ENCODE measurements at places on chromosomes 4 and X. TPM values are rescaled to one million over a fixed set of nuclear protein-coding genes. Genes with fewer than 3 reads are reported as not detected.
A peak's percentile ranks its signal among the peaks of the same experiment; 100 is the strongest.

DNA sequence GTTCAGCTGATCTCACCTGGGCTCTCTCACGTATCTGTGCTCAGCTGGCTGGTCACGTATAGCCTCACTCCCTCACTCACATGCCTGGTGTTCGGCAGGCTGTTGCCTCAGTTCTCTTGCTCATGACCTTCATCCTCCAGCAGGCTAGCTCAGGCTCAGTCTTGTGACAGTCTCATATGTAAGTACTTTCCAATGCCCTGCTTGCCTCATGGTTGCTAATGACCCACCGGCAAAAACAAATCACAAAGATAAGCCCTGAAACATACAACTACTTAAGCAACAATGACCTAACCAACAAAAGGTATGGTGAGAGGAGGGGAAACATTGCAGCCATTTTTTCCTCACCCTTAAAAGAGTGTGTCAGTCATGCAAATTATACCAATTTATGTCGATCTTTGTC is 25.0 kb downstream of the MEPE start:
- no peak for DNase-seq

- DNase-seq, result no peak
Measured at GRCh38 chrX:38649221-38649620, 87.9 kb downstream of the TSPAN7 start.

DNA sequence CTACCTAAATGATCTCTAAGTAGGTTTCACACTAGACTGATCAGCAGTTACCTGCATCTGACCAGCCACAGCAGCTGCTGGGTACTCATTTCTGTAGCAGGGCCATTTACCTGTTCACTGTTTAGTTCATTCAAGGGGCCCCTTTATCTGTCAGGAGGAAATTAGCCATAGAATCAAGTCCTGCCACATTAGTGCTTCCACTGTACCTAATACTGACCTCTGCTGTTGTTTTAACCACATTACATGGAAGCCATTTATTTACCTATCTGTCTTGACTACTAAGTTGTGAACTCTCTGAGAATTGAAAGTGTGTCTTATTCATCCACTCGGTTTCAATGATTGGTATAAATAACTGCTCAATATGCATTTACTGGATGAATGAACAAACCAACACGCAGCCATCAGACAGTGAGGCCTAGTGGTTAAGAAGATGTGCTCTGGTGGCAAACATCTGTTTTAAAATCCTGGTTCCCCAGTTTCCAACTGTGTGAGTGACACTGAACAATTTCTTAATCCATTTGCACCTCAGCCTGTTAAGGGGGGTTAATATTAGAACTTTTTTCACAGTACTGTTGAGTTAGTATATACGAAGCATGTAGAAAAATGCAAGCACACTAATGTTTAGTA is 30.0 kb upstream of the ANXA5 start:
- no peak for DNase-seq

DNA sequence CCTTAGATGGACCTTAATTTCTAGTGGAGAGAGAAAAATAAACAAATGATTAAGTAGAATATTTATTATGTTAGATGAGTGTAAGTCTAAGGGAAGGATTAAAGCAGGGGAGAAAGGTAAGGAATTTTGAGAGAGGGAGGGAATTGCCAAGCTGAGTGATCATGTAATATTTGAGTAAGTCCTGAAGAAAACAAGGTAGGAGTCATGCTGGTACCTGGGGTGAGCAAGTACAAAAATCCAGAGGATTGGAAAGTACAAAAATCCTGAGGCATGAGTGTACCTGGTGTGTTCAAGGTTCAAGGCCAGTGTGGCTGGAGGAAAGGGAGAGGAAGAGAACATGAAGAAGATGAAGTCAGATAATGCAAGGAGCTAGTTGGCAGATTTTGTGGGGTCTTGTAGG is 87.2 kb upstream of the MYOZ2 start:
- DNase-seq, result no peak

DNA sequence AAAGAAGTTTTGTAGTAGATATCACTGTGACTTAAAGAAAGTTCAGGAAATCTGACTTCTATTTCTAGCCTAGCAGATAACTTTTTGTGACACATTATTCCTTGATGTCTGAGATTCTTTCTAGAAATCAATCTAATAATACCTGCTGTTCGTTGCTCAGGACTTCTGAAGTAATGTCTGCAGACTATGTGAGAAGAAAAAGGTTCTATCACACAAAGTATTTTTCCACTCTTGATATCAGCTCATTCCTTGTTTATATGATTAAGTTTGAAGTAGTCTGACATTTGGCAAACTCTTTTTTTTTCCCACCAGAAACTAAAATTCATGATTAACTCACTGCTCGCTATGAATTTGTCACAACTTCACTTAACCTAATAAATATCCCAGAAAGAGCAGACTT is 56.6 kb downstream of the TLL1 start:
- DNase-seq, result no peak

DNA sequence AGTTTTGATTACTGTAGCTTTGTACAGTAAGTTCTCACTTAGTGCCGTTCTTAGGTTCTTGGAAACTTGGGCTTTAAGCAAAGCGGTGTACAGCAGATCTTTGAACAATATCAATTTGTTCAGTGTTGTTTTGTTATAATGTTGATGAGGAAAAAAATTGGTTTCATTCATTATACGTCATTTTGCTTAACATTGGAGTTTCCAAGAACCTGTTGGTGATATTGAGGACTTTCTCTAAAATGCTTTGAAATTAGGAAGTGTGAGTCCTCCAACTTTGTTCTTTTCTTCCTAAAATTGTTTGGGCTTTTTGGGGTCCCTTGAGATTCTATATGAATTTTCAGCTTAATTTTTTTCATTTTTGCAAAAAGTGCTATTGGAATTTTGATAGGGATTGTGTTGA is 49.1 kb downstream of the STAG2 start:
- DNase-seq, result no peak

DNA sequence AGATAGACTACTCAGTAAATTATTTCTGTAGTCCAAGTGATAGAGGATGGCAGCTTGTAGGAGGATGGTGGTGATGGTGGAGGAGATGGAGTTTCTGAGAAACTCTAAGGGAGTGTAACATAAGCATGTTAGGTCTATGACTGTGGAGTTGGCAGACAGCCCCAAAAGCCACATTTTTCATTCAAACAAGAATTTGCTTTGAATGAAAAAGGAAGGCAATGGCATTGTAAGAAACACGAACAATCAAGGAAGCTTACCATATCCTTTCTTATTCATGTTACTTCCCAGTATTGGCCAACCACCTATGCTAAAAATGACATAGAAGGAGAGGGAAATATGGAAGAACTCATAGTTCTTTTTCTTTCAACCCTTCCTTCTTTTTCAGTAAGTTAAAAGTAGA is 18.7 kb upstream of the SEC24B start:
- DNase-seq, result no peak

DNA sequence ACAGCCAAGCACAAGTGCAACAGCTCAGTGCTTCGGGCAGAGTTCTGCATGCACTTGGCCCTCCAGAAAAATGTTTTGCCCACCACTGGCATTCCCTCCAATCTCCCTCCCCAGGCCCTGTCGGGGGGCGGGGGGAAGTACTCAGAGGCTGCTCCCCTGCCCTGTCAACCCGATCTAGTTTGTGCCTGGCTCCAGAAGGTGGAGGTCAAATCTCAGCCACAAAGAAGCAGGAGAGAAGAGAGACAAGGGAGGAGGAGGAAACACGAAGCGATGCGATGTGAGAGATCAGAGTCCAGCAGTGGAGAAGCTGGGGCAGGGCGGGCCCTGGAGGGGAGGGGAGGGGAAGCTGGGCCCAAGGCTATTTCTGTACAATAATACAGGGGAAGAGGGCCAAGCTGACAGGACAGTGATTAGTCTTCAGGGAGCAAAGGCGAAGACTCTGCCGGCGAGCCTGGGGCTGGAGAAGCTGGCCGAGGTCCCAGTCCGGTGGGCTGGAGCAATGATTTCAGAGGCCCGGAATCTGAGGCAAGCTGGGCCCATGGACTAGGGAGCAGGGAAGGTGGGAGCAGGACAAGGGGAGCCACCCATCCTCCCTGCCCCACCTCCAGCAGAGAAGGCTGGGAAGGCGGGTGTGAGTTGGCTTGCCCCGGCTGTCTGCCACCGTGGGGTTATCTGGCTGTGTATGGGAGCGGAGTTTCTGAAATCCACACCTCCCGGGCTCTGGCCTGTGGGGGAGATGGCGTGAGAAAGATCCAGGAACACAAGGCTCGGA is 167.1 kb downstream of the EFNB1 start:
- no peak for DNase-seq

- DNase-seq, result no peak
Measured at GRCh38 chr4:91298156-91298700, 1005.5 kb upstream of the GRID2 start.

- peak; percentile 36 for DNase-seq
Measured at GRCh38 chrX:129678614-129679195, 23.9 kb upstream of the APLN start.

The EMCN gene
- total RNA-seq, result not detected

The SPANXB1 gene
- total RNA-seq, result not detected

The FGF2 gene
- not detected for total RNA-seq

The GNRHR gene
- total RNA-seq, result not detected

The CXorf51A gene
- total RNA-seq, result not detected

The USP27X gene
- 3.5 TPM for total RNA-seq
